Foreskin keratinocyte (primary cell): ENCODE measurements at places on chromosomes 12 and 14. TPM values are rescaled to one million over a fixed set of nuclear protein-coding genes. Genes with fewer than 3 reads are reported as not detected.

NPFF gene
- total RNA-seq, result not detected in 2 replicates

C1R gene
- 6.1 and 7.8 TPM in 2 replicates for total RNA-seq

CATSPERB gene
- 0.18 and 0.34 TPM in 2 replicates for total RNA-seq

COX8C gene
- not detected in 2 replicates for total RNA-seq

TNS2 gene
- total RNA-seq, result 1.5 and 4.3 TPM in 2 replicates

PSME2 gene
- 219 and 237 TPM in 2 replicates for total RNA-seq

TROAP gene
- 36.3 and 46.3 TPM in 2 replicates for total RNA-seq
